ENCODE measurements at places on chromosomes 3 and 15.

DNA sequence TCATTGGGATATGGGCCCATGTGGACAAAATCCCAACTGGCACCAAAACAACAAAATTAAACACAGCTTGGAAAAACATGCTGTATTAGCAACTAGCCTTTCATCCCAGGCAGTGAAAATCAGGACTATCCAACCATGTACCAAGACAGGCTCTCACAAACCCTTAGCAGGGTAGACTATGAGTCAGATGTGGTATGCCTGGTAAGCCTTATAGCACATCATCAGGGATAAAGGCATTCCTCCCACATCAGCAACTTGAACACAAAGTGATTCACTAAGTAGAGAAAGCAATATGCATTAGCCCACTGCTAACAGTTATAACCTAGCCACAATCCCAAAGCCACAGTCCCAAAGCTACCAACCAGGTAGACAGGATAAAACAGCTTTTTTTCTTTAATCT lies 8.0 kb downstream of the CEP152 start:
- no peak for DNase-seq

GRCh38 chr3:85846940-85847339 lies 888.2 kb downstream of the CADM2 start:
- no peak for DNase-seq

DNA sequence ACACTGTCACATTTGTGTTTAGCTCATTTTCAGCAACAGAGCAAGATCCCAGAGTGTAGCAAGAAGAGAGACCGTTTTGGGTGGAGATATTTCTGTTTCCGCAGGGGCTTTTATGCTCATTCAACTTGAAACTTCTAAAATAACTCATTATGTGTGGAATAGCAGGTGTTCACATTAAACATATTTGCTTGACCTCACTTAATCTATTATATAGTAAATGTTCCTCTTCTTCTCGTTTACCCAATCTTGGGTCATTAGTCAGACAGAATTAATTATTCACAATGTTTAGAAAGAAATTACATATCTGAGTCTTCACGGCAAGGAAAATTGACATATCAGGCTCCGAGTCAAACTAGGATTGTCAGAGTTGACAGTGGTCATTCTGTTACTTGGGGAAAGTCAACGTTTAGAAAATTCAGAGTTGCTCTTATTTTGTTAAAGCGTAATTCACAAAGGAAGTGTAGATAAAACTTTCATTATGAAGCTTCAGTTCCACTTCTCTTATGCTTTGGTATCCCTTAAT lies 222.9 kb downstream of the TPRG1 start:
- DNase-seq, result no peak

DNA sequence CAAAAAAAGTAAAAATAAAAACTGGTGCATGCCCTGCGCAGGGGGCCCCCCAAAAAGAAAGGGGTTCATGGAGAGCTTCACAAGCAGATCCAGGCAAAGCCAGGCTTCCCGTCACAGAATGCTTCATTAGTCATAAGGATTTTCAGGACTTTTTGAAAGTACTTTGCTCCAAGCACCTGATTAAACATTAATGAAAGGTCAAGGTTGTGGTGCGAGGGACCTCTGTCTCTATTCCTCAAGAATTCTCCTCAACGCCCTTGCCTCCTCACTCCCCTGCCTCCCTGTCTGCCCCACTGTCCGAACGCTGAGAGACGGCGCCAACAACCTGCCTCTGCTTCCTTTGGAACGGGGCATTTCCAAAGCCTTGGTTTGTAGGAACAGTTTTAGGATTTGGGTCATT lies 240.1 kb upstream of the IGF1R start:
- no peak for DNase-seq

GRCh38 chr15:74767167-74768098 lies 14.4 kb upstream of the CSK start:
- no peak for DNase-seq

DNA sequence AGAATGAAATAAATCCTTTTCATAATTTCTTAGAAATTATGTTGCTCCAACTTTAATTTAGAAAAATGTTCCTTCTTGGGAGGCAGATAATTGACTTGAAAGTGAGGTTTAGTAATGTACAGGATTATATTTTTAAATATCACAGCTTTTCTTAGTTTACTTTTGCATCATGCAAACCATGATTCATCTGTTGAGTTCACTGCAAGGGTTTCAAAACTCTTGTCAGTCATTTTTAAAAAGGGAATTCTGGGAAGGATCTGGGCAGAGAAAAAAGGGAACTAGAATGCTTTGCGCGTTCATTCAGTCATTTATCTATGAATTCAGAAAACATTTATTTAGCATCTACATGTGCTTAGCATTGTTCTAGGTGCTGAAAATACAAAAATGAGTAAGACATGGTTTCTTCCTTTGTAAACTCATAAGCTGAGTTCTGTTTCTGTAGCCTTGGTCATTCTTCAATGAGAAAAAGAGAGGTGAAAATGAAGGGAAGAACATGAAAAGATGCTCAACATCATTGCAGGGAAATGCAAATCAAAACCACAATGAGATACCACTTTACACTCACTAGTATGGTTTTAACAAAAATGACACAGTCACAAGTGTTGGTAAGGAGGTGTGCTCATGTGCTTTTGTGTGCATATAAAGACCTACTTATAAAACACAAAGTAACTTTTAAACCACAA lies 209.1 kb downstream of the NR1D2 start:
- DNase-seq, result no peak

DNA sequence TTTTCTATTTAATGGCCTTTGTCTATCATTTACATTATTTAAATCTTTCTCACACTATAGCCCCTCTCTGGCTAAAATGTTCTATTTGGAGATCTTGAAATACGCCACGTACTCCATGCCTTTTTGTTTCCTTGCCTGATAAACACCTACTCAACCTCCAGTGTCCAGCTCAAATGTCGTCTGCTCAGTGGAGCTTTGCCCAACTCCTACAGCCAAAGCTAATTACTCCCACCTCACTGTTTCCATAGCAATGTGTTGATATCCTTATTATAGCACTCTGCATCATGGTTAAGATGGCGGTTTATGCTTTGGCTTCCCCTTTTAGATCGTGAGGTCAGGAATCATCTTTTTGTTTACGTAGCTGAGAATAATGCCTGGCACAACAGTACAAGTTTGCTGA lies 55.9 kb downstream of the NGLY1 start:
- no peak for DNase-seq
